ENCODE measurements at places on chromosomes 1 and 21. TPM values are rescaled to one million over a fixed set of nuclear protein-coding genes. Genes with fewer than 3 reads are reported as not detected.

- H3K27ac ChIP-seq: no peak overlapping the region
- H3K4me3 ChIP-seq: no peak overlapping the region
- H3K27me3 ChIP-seq: no peaks in the 10 kb centered on the region
- H3K36me3 ChIP-seq: no peaks in the 10 kb centered on the region
- H3K4me1 ChIP-seq: no peaks in the 10 kb centered on the region
- DNase-seq: no peak
Observed at GRCh38 chr1:3002349-3003038, 18.8 kb upstream of the ACTRT2 start.

GRCh38 chr1:54600947-54601721 is 22.2 kb downstream of the FAM151A start:
- H3K36me3 ChIP-seq: no peaks in the 10 kb centered on the region
- no peak overlapping the region for H3K27ac ChIP-seq
- DNase-seq: no peak
- H3K4me3 ChIP-seq: no peak overlapping the region
- H3K4me1 ChIP-seq: peaks cover 10% of the 10 kb centered on the region
- H3K27me3 ChIP-seq: no peaks in the 10 kb centered on the region

DNA sequence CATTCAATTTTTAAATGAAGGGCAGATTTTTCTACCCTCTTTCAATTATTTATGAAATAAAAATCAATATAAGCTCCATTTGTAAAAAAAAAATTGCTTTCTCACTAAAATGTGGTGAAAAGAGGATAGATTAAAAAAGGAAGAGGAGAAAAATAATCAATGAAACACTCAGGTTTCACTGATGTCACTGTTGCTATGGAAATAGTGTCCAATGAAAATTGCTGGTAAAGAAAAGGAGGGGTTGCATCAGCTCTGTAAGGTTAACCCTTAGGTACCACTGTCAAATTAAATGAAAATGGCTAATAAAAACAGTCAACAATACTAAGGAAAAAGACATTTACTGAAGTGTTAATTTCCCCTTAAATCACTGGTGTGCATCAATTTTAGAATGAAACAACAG is 91.6 kb upstream of the TTC39A start:
- peaks cover 7% of the 10 kb centered on the region for H3K36me3 ChIP-seq
- no peaks in the 10 kb centered on the region for H3K27me3 ChIP-seq
- no peak overlapping the region for H3K4me3 ChIP-seq
- H3K4me1 ChIP-seq: no peaks in the 10 kb centered on the region

GRCh38 chr1:23563755-23564374 is 4.6 kb upstream of the ID3 start:
- peaks cover 32% of the 10 kb centered on the region for H3K4me1 ChIP-seq
- H3K36me3 ChIP-seq: no peaks in the 10 kb centered on the region
- H3K4me3 ChIP-seq: no peak overlapping the region
- no peak for DNase-seq
- peaks cover 3% of the 10 kb centered on the region for H3K27me3 ChIP-seq

- no peak for DNase-seq
- H3K27ac ChIP-seq: no peak overlapping the region
- no peak overlapping the region for H3K4me3 ChIP-seq
- no peaks in the 10 kb centered on the region for H3K36me3 ChIP-seq
- H3K4me1 ChIP-seq: no peaks in the 10 kb centered on the region
- H3K27me3 ChIP-seq: no peaks in the 10 kb centered on the region
Observed at GRCh38 chr1:24939675-24940193, 9.7 kb upstream of the RUNX3 start.

DNA sequence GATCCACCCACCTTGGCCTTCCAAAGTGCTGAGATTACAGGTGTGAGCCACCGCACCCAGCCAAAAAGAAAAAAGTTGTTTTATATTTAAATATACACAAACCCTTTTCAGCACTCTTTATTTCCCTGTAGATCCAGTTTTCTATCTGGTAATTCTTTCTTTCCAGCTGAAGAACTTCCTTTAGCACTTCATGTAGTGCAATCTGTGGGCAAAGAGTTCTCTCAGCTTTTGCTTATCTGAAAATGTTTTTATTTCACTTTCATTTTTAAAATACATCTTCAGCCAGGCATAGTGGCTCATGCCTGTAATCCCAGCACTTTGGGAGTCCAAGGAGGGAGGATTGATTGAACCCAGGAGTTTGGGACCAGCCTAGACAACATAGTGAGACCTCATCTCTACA is 28.5 kb upstream of the HYI start:
- no peak overlapping the region for H3K4me3 ChIP-seq

DNA sequence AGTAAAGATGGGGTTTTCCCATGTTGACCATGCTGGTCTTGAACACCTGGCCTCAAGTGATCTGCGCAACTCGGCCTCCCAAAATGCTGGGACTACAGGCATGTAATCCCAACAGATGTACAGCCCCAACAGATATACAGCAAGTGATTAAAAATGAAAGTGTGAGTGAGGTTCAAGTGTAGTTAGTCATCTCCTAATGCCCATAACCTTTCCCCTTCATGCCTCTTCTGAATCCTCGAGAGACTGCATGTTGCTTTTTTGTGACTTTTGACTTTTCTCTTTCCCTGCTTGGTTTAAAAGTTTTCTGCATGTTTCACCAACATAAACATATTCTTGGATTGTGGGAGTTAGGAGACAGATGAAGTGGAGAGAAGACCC is 31.2 kb downstream of the KCNK2 start:
- no peak overlapping the region for H3K4me3 ChIP-seq
- H3K27me3 ChIP-seq: no peaks in the 10 kb centered on the region
- no peak for DNase-seq
- H3K36me3 ChIP-seq: no peaks in the 10 kb centered on the region
- no peak overlapping the region for H3K27ac ChIP-seq

DNA sequence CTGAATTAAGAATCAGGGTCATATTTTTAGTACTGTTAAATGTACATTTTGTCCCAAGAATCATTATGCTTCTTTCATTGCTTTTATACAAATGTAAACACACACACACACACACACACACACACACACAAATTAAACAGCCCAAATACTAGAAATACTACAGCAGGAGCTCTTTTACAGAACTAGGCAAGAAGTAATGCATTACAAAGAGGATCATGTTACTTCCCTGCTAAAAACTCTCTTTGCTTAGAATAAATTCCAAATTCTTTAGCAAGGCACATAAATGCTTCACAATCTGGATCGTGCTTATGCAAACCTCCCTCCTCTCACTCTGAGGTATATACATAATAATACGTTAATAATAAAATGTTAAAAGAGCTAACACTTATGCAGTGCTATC is 720.4 kb upstream of the ADGRL4 start:
- no peak for DNase-seq
- no peak overlapping the region for H3K27ac ChIP-seq
- H3K36me3 ChIP-seq: no peaks in the 10 kb centered on the region
- H3K4me3 ChIP-seq: no peak overlapping the region
- no peaks in the 10 kb centered on the region for H3K27me3 ChIP-seq

GRCh38 chr1:181423301-181423918 is 59.9 kb upstream of the CACNA1E start:
- no peaks in the 10 kb centered on the region for H3K27me3 ChIP-seq
- DNase-seq: peak; percentile 1
- H3K36me3 ChIP-seq: no peaks in the 10 kb centered on the region
- no peak overlapping the region for H3K4me3 ChIP-seq

GRCh38 chr1:17148950-17149608 is 29.8 kb upstream of the PADI2 start:
- H3K27me3 ChIP-seq: peaks cover 10% of the 10 kb centered on the region
- H3K36me3 ChIP-seq: no peaks in the 10 kb centered on the region
- DNase-seq: no peak
- no peak overlapping the region for H3K4me3 ChIP-seq

GRCh38 chr21:36079671-36080070 is 9.8 kb downstream of the CBR1 start:
- H3K4me3 ChIP-seq: peak overlapping the region; percentile 49
- no peaks in the 10 kb centered on the region for H3K36me3 ChIP-seq
- H3K4me1 ChIP-seq: no peaks in the 10 kb centered on the region

GRCh38 chr1:242006976-242007375 is 8.1 kb upstream of the MAP1LC3C start:
- H3K4me3 ChIP-seq: no peak overlapping the region
- H3K4me1 ChIP-seq: no peaks in the 10 kb centered on the region

GRCh38 chr21:36065497-36066036 is 4.3 kb upstream of the CBR1 start:
- no peaks in the 10 kb centered on the region for H3K27me3 ChIP-seq
- H3K4me3 ChIP-seq: no peak overlapping the region
- no peak for DNase-seq
- no peaks in the 10 kb centered on the region for H3K36me3 ChIP-seq
- H3K4me1 ChIP-seq: peaks cover 11% of the 10 kb centered on the region

Gene LCE3D
- not detected for total RNA-seq

Gene KCNK2
- not detected for total RNA-seq

Gene FAM72D
- total RNA-seq: 9.6 TPM

Gene OR2T33
- total RNA-seq: not detected

Gene KIAA1614
- 0.22 TPM for total RNA-seq

Gene TNFSF4
- total RNA-seq: 27.7 TPM

Gene SLC44A5
- 0.29 TPM for total RNA-seq

Gene KLHL20
- 20.5 TPM for total RNA-seq

Gene LENEP
- total RNA-seq: 0.62 TPM

Data from CD8-positive, alpha-beta memory T cell (primary cell).